Stimulated activated naive CD8-positive, alpha-beta T cell treated with anti-CD3 and anti-CD28 coated beads, Interleukin-15, Interleukin-2, amounts not matched to agents 100 U/mL and 50 U/mL, for 24 hours (primary cell): ENCODE measurements at places on chromosomes 7 and 10.

GRCh38 chr10:63430091-63430998 lies 35.4 kb downstream of the JMJD1C start:
- DNase-seq = no peak

DNA sequence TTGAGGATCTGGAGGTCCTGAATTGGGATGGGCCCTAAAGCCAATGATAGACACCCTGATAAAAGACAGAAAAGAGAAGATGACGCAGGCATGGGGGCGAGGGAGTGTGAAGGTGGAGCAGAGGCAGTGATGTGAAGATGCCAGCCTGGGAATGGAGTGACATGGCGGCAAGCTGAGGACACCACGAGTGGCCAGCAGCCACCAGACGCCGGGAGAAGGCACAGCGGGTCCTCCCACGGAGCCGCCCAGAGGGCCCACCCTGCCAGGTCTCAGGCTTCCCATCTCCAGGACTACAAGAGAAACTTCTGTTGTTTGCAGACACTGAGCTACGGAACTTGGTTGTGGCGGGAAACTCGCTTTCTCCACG lies 44.9 kb downstream of the DPYSL4 start:
- DNase-seq = no peak

- no peak for DNase-seq
Measured at GRCh38 chr7:93219868-93220267, 6.4 kb downstream of the HEPACAM2 start.

- no peak for DNase-seq
Measured at GRCh38 chr10:130491011-130491692, 355.0 kb downstream of the GLRX3 start.

- no peak for DNase-seq
Measured at GRCh38 chr10:89973326-89973725, 271.9 kb downstream of the KIF20B start.
